ENCODE measurements at places on chromosomes 2 and 18. TPM values are rescaled to one million over a fixed set of nuclear protein-coding genes. Genes with fewer than 3 reads are reported as not detected.

The ADCYAP1 gene
- total RNA-seq, result 3.4 TPM

The CCDC74A gene
- total RNA-seq, result 7.0 TPM

The AOX1 gene
- 2.6 TPM for total RNA-seq

The OR6B2 gene
- not detected for total RNA-seq

The MAP2 gene
- total RNA-seq, result 14.4 TPM
